ENCODE measurements at places on chromosomes 1 and 21.

DNA sequence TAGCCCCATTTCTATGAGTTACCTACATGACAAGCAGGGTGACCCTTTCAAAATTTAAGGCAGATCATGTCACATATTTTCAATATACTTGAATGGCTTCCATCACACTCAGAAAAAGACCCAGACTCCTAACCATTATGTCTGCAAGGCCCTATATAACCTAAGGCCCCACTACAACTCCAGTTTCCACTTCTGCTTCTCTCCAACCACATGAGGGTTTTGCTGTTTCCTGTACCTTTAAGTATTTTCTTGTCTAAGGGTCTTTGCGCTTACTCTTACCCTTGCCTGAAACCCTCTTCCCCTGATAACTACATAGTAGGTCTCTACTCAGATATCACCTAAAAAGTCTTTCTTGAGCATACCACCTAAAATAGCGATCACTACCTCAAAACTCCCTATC, 46.1 kb downstream of the SGIP1 start:
- DNase-seq, result no peak

- no peak for DNase-seq
Observed at GRCh38 chr21:14952916-14953315, 111.9 kb downstream of the NRIP1 start.

DNA sequence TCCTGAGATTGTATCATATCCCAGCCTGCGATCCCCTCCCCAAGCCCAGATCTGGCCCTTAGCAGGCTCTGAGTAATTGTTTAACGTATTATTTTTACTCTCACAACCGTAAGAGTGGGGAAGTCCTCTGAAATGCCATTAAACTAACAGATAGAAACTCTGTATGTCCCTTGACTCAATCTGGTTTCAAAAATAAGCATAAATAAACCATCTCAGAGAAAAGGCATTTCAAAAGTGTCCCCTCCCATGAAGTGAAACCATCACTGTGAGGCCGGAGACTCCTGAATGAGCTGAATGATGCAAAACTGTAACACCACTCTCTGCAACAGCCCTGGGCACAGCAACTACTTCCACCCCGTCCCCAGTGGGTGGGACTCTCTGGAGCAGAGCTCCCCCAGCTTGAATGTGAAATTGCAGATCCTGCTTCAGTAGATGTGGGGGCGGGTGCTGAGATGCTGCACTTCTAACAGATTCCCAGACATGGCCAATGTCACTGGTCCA, 104.1 kb downstream of the SYF2 start:
- no peak for DNase-seq

DNA sequence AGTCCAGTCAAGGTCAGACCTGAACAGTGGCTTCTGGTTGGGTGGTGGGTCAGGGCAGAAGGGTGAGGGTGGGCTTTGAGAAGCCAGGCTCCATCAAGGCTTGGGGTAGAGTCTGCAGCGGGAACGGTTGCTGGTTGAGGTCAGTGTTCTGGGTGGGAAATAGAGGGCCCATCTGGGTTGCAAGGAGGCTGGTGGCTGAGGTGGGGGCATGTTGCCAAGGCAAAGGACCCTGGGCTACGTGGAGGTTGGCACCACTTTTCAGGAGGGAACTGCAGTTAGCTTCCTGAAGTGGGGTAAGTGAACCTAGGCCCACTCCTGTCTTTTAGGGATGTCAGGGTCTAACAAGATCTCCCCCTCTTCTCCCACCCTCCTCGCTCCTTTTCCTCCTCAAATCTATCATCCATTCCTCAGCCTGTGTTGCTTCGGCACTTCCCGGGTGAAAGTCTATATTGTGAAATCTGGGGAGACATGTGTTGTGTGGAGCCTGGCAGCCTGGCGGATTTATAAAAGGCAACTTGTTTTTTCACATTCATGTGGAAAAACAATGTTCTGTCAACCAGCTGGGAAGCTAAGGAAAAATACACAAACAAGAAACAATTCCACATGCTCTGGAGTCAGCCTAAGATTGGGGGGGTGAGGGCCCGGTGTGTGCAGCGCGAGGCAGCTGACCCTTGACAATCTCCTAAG, 1.5 kb downstream of the IL22RA1 start:
- DNase-seq, result no peak

DNA sequence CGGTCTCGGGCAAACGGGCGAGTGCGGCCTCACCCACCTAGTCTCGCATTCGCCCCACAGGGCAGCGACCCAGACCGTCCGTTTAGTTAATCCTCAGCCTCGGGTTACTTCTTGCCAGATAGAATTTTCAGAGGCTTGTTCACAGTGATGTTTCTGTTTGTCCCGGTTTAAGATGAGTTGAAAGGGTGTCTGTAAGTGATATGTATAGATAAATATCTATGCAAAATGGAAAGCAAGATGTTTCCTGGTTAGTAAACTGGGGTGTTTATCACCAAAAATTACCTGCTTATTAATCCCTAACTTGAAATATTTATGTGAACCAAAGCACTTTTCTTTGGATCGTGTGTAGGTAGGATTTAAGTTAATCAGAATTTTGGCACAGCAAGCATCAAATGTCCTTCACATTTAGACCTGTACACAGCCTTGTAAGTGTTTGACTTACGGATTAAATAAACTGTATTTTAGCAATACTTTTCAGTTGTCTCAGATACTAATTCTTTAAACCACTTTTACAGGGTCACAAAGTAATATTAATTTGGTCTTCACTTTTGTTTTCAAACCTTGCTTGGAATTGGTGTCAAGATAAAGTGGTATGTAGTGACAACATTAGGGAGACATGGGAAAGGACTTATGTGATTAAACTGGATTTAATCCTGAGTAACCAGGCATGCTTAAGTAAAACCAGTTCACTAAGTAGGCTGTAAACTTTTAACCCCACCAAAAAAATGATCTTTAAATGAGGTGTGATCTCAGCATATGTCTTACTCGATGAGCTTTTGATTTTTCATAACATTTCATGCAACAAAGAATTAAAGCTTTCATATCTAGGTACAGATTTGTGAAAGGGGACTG, 914 bp downstream of the ZNF326 start:
- DNase-seq, result no peak

GRCh38 chr1:53869454-53870117, 20.0 kb downstream of the YIPF1 start:
- DNase-seq, result no peak

GRCh38 chr1:77134359-77134758, 84.9 kb downstream of the PIGK start:
- DNase-seq, result no peak

- DNase-seq, result no peak
Observed at GRCh38 chr1:92029241-92029922, 403 bp upstream of the EPHX4 start.

DNA sequence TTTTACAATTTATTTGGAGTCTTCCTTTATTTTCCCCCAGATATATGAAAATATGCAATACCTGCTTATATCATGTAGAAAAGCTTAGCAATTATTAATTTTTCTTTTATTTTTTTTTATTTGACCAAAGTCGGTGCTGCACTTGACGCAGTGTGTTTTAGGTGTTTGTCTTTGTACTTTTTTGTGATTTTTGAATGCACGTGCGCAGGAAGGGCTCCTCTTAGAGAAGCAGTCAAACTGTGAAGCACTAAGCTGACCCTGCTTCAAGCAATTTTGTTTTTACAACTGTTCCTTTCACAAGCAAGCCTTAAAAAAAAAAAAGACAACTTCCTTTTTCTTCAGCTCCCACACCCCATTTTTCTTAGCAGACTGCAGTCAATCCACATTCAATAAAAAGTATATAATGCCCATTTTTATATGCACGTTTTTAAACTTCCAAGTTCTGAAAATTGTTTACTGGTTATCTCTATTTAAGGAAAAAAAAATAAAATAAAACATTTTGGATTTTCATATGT, 267.4 kb downstream of the TM2D1 start:
- no peak for DNase-seq

- DNase-seq, result no peak
Observed at GRCh38 chr1:216820345-216820744, 97.1 kb upstream of the ESRRG start.

GRCh38 chr21:41684381-41685245, 82.2 kb downstream of the RIPK4 start:
- DNase-seq, result no peak

GRCh38 chr1:207186503-207186902, 82.5 kb downstream of the C4BPA start:
- DNase-seq, result no peak

- no peak for DNase-seq
Observed at GRCh38 chr21:45414396-45415187, 9.6 kb downstream of the COL18A1 start.

- DNase-seq, result peak; percentile 76
Observed at GRCh38 chr1:151311589-151312331, 15.5 kb downstream of the PI4KB start.

GRCh38 chr1:20095564-20096434, 23.5 kb downstream of the PLA2G2D start:
- DNase-seq, result no peak

DNA sequence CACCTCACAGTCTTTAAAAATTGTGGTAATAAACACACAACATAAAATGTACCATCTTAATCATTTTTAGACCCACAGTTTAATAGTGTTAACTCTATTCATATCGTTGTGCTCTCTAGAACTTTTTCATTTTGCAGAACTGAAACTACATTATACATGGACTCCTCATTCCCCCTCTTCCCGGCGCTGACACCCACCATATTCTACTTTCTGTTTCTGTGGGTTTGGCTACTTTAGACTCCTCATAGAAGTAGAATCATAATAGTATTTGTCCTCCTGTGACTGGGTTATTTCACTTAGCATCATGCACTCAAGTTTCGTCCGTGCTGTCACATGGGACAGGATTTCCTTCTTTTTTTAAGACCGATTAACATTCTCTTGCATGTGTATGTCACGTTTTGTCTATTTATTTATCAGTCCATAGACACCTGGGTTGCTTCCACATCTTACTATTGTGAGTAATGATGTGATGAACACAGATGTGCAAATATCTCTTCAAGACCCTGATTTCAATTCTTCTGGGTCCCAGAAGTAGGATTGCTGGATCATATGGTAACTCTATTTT, 62.9 kb upstream of the TMPRSS2 start:
- DNase-seq, result no peak

GRCh38 chr1:169146576-169147214, 40.2 kb downstream of the ATP1B1 start:
- DNase-seq, result no peak

DNA sequence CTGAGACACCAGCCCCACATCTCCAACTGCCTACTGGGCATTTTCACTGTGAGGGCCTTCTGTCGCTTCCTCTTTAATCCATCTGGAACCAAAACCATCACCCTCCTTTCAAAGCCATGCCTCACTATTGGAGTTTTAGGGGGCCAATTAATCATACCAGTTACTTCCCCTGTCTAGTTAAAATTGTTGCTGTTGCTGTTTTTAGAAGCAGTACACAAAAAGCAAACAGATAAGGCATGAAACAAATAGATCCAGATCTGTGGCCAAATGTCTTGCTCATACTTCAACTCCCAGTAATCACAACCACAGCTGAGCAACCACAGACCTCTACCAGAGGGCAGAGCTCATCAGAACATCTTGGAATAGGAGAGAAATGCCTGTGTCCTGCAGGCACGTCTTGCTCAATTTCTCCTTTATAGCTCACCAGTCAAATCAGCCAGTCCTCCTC, 133.8 kb upstream of the C1orf105 start:
- DNase-seq, result no peak

DNA sequence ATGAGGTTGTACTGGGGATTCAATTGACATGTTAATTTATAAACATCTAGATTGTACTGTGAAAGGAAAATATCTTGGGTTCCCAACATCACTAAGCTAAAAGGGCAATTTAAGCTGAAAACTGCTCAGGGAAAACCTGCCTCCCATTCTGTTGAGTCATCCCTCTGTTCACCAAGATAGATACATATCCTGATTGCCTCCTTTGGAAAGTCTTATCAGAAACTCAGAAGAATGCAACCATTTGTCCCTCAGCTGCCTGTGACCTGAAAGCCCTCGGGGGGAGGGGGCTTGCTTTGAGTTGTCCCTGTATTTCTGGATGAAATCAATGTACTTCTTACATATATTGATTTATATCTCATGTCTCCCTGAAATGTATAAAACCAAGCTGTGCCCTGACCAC, 187.0 kb upstream of the ETV3 start:
- no peak for DNase-seq

GRCh38 chr21:39197448-39198233, 14.4 kb upstream of the PSMG1 start:
- DNase-seq, result no peak

DNA sequence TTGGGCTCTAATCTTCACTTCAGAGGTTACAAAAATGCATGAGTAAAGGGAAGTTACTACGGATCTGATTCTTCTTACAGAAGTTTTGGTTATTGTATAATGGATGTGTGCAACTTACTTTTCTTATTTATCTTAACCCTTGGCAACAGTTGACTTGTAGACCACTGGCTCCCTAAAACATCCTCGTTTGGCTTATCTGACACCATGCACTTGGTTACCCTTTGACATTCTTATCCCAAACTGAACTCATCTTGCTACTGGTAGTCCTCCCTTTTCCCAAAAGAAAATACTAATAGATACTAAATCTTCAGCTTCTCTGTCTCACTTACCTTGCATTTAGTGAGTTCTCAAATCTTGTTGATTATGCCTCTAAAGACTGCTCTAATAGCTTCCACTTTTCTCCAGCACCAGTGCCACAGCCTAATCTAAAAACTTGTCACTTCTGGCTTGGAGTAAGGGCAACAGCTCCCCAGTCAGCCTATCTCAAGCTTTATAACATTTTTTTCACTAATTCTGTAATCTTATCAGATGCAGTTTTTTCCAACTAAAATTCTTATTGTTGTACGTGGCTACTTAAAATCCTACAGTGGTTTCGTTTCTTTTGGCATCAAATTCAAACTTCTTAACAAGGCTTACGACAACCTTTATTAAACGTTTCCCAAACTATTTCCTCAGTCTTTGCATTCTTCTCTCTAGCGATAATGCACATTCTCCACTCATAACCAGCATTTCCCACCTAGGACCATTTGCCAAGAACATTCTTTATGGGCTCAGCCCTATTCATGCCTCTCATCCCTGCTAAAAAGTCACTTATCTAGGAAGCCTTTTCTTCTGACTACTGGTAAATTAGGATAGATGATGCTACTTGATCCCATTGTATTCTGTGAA, 204.2 kb downstream of the KCNT2 start:
- DNase-seq, result no peak

All from stimulated activated CD8-positive, alpha-beta memory T cell treated with anti-CD3 and anti-CD28 coated beads, Interleukin-4, amount 100 ng/mL, for 4 hours (primary cell).